ENCODE measurements at places on chromosomes 5 and 9.

DNA sequence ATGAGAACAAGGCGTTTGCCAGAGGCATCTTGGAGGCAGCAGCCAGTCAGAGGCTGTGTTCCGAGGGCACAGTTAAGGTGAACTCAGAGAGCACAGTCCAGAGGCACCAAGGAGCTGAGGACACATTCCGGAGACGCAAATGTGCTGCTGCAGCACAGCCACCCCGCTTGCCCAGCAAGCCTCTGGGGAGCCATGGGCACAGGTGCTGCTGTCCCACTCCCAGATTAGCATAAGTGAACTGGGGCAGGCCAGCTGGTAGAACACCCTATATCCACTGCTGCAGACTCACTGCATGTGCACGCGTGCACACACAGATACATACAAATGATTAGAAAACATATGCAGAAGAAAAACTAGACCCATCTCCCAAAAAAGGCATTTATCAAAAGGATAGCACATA is 164.5 kb downstream of the EBF1 start:
- no peak for DNase-seq

GRCh38 chr9:36148311-36149051 is 11.9 kb downstream of the GLIPR2 start:
- DNase-seq, result peak; percentile 53

DNA sequence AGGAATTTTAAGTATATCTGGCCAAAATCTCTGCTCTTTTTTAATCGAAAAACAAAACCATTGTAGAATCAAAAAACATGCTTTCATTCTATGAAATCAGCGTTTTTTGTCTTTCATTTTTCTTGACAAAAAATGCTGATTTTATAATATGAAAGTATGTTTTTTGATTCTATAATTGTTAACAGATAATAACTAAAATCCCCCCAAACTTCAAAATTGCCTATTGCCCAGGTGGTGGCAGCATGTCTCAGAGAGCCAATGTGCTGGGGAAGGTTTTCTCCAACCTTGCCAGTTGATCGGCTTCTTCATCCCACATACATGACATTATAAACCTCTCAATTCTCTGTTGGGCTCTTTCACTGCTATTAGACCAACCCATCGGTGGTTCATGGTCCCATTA is 5.1 kb upstream of the SMIM15 start:
- no peak for DNase-seq

DNA sequence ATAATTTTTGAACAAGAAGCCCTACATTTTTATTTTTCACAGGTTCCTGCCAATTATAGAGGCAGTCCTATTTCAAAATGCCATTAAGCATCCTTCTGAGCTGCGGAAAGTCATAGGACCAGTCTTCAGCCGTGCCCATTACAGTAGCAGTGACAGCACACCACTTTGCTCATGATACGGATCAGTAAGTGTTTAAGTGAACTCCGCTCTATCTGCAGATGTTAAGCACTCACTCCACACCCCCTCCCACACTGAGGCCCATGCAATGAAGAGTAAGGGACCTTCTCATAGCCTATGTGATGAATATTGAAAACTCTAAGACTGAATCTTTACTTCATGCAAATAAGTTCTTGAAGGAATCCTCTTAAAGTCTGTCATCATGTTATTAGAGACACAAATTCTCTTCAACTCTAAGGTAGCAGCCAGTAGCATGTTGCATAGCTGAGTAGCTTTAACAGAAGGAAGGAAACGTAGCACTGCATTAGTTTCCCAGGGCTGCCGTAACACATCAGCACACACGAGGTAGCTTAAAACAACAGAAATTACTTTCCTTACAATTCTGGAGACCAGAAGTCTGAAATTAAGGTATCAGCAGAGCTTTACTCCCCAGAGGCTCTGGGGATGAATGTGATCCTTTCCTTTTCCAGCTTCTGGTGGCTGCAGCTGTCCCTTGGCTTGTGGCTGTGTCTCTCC is 20.3 kb upstream of the TAF11L2 start:
- DNase-seq, result no peak

DNA sequence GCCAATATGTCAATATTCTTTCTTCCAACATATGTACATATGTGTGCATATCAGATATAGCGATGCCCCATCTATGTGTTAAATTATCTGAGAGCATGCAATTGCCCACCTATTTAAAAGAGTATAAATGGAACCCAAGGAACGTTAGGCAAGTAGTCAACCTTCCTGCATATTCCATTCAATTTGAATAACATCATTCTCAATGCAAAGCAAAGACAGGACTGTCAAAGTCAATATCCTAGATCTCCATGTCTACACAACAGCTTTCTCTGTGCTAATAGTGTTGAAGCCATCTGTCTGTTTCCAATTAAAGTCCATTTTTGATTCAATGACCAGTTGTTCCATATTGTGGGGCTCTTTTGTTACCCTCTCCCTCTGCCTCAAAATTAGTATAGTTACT is 85.3 kb upstream of the COX7C start:
- no peak for DNase-seq

DNA sequence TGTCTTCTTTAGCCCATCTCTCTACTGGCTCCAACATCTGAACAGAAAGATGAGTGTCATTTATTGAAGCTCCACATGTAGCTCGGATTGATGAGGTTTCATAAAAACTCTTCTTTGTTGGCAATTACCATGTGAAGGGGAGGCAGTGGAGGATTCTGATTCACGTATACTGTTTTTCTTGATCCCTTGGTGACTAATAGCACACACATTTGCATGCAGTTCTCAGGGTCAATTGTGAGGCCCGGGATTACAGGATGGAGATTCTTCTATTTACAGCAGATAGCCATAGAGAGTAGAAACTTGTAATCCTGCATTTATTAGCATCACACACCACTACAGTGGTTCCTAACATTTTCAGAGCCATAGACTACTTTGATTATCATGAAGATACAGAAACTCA is 133.2 kb upstream of the MARCHF11 start:
- no peak for DNase-seq

- DNase-seq, result peak; percentile 65
These were observed 5.0 kb upstream of the SLC34A1 start for GRCh38 chr5:177378884-177379883.

- DNase-seq, result no peak
These were observed 142.8 kb downstream of the BARX1 start for GRCh38 chr9:93812410-93812668.

GRCh38 chr5:132825834-132826391 is 4.5 kb downstream of the SHROOM1 start:
- DNase-seq, result no peak

- DNase-seq, result no peak
These were observed 702.8 kb downstream of the CETN3 start for GRCh38 chr5:89706731-89707130.

- DNase-seq, result no peak
These were observed at the start of gene ANXA1 for GRCh38 chr9:73151653-73152542. ANXA1 (plus strand) TSS chr9:73151865; CDS start chr9:73158536, 6,671 bp downstream.

- DNase-seq, result peak; percentile 18
These were observed 73.6 kb upstream of the RPS23 start for GRCh38 chr5:82351754-82352145.

DNA sequence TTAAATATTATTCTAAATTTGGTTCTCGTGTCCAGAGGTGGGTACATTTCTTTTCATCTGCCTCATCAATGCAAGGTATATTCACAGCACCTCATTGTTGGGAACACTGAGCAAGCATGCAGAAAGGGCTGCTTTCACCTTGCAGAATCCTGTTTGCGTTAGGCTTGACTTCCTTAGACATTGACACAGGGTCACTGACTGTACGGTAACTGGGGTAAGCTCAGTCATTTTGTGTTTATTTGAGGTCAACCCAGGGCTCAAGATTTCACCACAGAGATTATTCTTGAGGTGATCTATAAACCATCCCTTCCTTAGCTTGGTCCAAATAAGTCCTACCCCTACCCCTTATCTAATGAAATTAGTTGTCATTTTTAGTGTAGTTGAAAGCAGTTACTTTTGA is 1.7 kb upstream of the PTPDC1 start:
- DNase-seq, result no peak

- DNase-seq, result no peak
These were observed 54.4 kb upstream of the SH3PXD2B start for GRCh38 chr5:172508471-172509404.

DNA sequence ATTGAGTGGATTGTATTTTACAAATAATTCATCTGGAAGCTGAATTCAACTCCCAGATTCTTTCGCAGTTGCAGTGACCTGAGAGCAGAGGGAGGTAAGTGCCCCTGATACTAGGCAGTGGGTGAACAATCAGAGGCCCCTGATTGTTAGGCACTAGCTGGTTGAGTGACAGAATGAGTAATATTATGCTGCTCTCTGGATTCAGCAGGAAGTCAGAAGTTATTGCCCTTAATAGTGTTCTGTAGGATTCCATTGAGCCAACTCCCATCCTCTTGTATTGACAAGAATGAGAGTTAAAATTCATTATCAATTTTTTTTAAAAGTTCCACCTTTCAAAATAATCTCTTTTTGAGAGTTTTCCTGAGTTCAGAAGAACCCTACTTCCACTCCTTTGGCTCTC is 301.2 kb downstream of the DTWD2 start:
- no peak for DNase-seq

GRCh38 chr5:11385251-11385900 is 518.9 kb downstream of the CTNND2 start:
- DNase-seq, result no peak

GRCh38 chr9:13165956-13166355 is 113.5 kb downstream of the MPDZ start:
- no peak for DNase-seq

- DNase-seq, result no peak
These were observed 43.7 kb downstream of the OR2V1 start for GRCh38 chr5:181087309-181087708.

- no peak for DNase-seq
These were observed 593.5 kb downstream of the CETN3 start for GRCh38 chr5:89816038-89816437.

DNA sequence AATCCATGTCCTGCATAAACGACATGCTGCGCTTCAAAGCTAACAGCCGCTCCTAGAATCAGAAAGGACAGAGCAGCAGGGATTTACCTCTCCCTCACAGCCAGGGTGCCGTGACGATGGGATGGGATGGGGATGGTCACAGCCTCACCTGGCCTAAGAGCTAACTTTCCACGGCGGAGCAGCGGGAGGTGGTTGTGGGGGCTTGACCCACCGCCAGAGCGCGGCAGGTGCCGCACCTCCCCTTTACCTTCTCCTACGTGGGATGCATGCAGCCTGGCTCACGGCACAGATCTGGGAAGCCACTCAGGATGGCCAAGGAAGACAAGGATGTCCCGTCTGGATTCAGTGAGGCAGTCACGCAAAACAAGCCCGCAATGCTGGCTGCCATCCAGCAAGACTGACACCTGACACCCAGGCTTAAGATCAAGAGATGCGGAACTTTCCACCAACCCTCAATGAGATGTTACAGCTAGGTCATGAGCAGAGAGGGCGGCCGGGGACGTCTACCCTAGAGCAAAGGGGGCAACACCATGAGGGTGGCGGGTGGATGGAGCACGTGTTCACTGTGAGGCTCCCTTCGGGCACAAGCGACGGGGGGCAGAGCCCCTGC is 5.8 kb downstream of the BRD9 start:
- no peak for DNase-seq

GRCh38 chr9:107394264-107394663 is 95.3 kb downstream of the KLF4 start:
- DNase-seq, result no peak

DNA sequence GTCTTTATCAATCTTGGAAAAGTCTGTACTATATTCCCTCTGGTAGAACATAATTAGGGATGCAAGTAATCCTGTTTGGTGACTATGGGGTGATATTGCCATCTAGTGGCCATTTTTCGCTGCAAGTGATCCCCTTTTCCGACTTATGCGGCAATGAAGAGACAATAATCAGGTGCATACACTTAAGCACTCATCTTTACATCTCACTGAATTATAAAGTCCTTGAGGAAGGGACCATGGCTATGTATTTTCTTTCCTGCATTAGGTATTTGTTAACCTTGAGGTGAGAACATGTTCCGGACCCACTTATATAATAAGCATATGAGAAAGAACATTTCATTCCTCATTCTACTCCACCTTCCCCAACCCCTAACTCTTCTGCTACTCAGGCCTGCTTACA is 19.6 kb upstream of the LIX1 start:
- no peak for DNase-seq

DNA sequence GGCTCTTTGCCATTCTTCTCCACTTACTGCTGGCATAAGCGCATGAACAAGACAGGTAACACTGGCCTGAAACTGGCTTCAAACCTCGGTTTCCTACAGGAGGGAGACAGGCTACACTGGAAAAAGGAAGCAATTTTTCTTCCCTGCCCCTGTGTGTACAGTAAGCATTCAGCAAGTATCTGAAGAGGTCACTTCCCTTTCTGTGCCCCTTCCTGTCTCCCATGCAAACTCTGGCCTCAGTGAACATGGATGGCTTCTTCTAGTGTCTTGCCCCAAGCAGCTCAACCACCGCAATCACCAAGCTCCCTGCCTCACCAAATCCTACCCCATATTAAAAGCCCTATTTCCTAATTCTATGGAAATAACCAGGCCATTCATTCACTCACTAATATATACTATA is 42.4 kb downstream of the SERINC5 start:
- no peak for DNase-seq

GRCh38 chr5:65828022-65828896 is 98.1 kb upstream of the ERBIN start:
- DNase-seq, result no peak

DNA sequence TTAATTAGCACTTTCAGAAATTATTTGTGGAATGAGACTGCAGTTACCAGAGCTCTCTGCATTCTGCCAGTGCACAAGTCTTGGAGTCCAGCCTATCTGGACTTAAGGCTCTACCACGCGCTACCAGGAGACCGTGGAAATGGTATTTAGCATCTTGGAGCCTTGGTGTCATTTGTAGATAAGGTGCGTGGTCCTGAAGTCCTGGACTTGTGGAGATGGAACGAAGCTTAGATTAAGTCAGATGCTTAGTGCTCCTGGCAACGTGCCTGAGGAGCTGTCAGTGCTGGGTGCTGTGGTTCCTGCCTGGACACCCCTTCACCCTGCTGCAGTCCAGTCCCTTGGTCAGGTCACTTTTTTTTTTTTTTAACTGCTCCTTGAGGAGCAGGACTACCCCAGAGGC is 59.7 kb downstream of the RCL1 start:
- no peak for DNase-seq

DNA sequence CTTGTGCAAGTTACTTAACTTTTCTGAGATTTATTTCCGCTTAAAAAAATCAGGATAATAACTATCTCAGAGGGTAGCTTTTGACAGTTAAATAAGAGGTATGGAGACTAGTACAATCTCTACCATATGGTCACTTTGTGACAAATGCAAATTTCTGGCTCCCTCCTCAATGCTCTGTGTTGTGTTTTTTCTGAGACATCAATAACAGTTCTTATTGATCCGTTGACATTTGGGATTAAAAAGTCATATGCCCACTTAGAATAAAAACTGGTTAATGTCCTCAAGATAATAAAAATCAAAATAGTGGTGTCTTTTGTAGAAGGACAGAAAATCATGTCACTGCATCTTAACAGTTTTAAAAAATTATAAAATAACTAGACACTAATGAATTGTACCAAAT is 24.7 kb upstream of the LNPEP start:
- DNase-seq, result no peak

DNA sequence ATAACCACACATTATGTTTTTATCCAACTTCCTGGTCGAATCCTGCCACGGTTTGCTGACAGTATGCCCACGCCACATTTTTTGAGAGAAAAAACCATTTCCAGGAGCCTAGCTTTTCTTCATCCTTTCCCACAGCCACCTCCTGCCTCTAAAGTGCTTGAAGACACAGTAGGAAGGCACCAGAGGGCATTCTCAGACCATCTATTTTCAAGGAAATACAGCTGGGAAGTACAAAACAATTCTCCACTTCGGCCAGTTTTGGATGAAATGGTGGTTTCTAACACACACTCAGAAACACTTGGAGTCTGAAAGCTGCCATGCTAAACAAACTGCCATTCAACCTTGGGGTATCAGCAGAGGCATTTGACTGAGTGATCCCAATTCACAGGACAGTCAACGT is 86.3 kb upstream of the RPS23 start:
- DNase-seq, result no peak
